ENCODE measurements at places on chromosomes 5 and 9. TPM values are rescaled to one million over a fixed set of nuclear protein-coding genes. Genes with fewer than 3 reads are reported as not detected.

DNA sequence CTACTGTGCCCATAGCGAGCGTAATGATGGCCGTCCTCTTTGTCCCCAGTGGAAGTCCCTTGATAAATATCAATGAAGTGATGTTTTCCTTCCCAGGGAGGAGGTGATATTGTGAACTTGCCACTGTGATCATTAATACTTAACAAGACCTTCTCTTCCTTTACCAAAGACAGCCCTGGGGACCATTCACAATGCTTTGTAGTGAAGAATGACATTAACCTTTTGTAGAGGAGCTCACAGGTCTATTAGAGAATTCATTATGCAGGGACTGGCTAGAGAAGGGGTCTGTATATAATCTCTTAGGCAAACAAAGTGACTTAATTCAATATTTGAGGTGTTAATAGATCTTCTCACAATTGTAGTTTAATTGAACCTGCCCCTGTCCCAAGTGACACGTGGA, 452.9 kb upstream of the DMAC1 start:
- no peak for DNase-seq

DNA sequence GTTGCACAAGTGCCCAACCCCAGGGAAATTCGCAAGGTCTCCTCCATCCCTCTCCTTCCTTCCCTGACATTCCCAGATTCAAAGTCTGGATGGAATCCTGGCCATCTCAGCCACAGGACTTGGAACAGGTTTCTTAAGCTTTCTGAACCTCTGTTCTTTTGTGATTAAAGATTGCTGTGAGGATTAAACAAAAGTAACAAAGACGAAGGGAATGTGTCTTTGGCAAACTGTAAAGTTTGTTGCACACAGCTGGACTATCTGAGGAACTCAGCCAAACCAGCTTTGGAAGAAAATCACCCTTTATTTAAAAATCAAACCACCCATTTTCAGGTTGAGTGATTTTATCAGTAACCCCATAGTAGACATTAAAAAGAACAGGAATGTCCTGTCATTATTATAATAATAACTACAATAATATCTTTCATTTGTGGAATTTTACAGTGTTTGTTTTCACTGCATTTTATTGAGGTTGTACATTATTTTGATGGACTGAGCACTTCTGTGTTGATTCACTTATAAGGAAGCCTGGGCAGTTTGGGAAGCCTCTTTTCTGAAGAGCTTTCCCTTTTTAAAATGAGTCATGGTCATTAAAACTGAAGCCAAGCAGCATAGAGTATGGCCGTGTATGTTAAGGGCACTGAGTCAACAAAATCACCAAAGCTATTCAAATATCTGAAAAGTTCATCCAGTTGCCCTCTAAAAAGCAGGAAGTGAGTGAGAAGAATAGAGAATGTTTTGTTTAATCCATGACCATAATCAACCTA, 310.2 kb downstream of the AGTPBP1 start:
- DNase-seq: no peak

DNA sequence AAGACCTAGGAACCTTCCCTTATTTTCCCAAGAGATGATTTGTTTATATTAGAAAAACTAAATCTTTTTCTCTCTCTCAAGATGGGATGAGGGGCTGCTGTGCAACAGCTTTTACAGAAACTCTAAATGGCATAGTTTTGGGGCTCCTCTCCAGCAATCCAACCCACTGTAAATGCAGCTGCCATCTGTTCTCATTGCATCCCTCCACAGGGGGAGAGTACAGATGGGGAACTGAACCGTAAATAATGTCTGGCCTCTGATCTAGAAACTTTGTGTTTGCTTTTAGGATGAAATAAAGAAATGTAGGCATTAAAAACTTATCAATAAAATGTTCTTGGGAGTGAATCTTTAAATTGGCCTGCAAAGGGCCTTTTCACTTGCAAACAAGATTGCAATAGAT, 291.4 kb downstream of the MCTP1 start:
- DNase-seq: no peak

DNA sequence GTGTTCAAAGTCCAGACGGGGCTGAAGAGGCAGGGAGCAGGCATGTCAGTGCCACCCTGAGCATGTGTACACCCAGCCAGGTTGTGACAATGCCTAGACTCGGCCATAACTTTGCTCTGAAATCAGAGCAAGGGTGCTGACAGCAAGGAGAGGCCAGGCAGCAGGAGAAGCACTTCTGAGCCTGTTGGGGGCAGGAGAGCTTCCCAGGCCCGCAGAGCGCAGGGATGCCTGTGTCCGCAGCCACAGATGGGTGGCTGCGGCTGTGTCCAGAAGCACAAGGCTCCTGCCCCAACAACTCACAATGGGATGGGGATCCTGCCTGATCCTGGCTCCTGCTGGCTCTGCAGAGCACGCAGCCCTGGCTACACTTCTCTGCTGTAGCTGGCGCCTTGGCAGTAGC, 373.9 kb downstream of the CHSY3 start:
- peak; percentile 61 for DNase-seq

DNA sequence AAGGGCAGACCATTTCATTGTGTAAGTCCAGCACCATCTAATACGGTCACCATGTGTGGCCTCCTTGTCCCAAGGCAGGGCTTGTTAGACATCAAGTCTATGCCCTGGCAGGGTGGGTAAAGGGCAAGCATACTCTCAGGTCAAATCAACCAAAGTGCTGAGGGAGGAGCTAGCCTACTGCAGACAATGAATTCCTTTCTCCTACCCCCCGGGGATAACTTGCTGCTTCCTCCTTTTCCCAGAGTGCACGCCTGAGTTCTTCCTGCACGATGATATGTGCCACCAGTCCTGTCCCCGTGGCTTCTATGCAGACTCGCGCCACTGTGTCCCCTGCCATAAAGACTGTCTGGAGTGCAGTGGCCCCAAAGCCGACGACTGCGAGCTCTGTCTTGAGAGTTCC, 71.4 kb downstream of the RFK start:
- peak; percentile 48 for DNase-seq

LCN9 gene
- 0.46 TPM for total RNA-seq

DNA sequence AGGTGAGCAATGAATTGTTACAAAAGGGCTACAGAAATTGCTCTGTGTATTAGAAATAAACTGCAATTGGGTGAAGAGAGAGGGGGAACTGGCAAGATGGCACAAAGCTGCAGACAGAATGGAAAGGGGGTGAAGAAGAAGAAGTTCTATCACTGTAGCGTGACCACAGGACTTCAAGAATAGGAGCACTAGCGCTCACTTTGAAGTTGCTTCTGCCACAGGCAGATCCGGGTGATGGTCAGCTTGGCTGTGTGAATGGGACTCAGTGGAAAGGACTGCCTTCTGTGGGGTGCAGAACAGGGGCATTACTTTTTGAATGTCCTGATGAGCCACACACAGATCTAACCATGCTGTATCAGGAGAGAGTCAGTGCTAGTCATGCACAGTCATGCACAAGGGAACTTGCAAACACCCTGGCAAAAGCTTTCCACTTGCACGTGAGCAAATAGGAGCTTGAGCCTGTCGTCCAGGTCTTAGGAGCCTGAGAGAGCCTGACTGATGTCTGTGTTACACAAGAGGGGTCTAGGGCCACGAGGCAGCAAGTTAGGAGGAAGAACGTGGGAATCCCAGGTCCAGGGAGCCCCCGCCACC, 16.3 kb downstream of the IL5 start:
- DNase-seq: no peak

C5orf52 gene
- total RNA-seq: not detected

DNA sequence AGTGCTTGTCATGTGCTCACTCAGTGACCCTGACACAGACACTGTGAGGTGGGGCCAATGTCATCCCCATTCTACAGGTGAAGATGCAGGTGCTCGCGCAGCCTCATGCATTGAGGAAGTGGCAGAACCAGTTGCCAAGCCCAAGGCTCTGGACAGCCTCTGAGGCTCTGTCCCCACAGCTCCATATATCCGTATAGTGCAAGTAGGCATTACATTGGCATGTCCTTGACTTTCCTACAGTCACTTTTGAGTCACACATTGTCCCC, 58.8 kb upstream of the ANGPTL2 start:
- DNase-seq: no peak

OBP2B gene
- total RNA-seq: not detected

PLEKHG4B gene
- total RNA-seq: 5.0 TPM

- no peak for DNase-seq
These were observed 318.4 kb downstream of the RAB3C start for GRCh38 chr5:58901271-58901670.

ANKRD34B gene
- 0.09 TPM for total RNA-seq

DNA sequence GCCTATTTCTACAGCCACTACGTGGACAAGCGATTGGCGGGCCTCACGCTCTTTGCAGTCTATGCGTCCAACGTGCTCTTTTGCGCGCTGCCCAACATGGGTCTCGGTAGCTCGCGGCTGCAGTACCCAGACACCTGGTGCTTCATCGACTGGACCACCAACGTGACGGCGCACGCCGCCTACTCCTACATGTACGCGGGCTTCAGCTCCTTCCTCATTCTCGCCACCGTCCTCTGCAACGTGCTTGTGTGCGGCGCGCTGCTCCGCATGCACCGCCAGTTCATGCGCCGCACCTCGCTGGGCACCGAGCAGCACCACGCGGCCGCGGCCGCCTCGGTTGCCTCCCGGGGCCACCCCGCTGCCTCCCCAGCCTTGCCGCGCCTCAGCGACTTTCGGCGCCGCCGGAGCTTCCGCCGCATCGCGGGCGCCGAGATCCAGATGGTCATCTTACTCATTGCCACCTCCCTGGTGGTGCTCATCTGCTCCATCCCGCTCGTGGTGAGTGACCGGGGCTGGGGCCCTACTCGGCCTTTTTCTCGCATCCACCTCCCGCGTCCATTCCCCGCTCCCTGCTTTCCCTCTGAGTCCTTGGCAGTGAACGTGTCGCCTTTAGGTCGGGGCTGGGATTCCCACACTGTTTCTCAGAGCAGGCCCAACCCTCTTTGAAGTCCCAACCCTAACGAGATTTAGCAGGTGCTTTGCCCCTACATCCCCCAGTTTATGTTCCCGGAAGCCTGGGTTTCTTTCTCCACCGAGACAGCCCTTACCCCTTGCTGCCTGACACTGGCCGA, 1.8 kb downstream of the PTGER4 start:
- DNase-seq: peak; percentile 74

OTP gene
- total RNA-seq: not detected

- peak; percentile 30 for DNase-seq
These were observed 62.6 kb upstream of the ZNF354B start for GRCh38 chr5:178797101-178797521.

SHOC1 gene
- not detected for total RNA-seq

- peak; percentile 86 for DNase-seq
These were observed 36.2 kb upstream of the OTULIN start for GRCh38 chr5:14628346-14628745.

KIF4B gene
- 0.14 TPM for total RNA-seq

- peak; percentile 91 for DNase-seq
These were observed 4.4 kb upstream of the ST6GALNAC6 start for GRCh38 chr9:127903557-127904475.

DNA sequence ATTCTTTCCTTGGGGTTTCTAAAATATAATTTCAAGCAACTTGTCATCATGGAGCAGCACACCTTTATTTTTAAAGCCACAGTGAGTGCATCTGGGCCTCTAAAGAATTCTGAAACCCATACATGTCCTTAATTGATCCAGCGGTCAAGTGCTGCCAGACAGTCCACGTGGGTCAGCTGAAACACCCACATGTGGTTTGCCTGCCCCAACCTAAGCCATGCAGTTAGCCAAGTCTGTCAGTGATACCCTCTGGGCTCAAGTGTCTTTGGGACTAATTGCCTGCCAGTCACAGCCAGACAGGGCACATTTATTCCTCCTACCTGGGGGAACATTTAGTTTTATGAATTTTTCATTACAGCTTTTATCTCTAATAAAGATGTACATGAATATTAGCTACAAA, 291.4 kb upstream of the SLC30A5 start:
- DNase-seq: no peak

FRRS1L gene
- 1.8 TPM for total RNA-seq

OCLN gene
- 134 TPM for total RNA-seq

FAM163B gene
- total RNA-seq: not detected

DNA sequence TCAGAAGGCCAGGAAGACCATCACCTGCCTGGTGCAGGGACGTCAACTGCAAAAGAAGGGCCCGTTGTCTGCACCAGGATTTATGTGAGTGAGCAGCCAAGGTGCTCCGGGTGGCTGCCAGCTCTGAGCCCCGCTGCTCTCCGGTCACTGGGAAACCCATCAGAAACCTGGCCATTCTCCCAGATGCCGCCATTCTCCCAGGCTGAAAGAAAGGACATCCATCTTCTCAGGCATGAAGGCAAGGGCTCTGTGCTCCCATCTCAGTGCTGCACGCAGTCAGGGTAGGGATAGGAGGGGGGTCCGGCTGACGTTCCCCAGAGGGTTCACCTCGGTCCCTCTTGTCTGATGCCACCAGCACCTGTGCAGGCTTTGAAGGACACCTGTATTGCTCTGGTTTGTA, 158.4 kb downstream of the ERCC6L2 start:
- DNase-seq: no peak

GRCh38 chr9:82491604-82492003, 503.0 kb downstream of the SPATA31D1 start:
- no peak for DNase-seq

DNA sequence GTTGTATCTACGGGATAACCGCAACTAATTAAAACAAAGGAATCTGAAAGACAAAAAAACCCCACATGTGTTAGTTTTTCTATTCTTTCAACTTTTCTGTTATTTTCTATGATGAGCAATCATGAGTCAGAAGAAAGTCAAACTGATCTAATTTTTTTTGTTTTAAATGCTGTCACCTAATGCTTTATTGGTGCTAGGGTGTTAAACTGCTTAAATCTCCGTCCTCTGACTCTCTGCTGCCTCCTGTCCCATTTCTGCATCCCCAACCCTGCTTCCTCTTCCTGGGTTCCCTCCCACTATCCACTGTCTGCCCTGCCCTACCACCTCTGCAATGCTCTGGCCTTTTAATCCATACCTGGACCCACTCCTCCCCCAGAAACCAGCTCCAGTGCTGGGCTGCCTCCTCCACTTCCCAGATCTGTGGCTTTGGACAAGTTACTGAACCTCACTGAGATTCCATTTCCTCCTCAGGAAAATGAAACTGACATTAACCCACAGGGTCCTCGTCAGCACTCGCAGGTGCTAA, 15.7 kb downstream of the PTPN3 start:
- DNase-seq: no peak

DNA sequence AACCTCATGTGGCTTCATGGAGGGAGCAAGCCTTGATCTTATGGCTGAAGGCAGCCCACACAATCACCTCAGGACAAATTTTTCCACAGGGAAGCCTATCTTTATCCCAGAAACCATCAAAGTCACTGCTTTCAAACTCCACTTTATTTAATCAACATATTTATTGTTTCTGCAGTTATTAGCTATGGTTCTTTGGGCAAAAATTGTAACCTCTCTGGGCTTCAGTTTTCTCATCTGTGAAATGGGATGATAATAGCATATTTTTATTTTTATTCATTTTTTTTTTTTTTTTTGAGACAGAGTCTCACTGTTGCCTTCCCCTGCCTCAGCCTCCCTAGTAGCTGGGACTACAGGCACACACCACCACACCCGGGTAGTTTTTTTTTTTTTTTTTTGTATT, 2.1 kb upstream of the RPS14 start:
- DNase-seq: no peak

TEX48 gene
- not detected for total RNA-seq

Measured in endodermal cell (in vitro differentiated cells).